ENCODE measurements at places on chromosomes 4 and X.
A peak's percentile ranks its signal among the peaks of the same experiment; 100 is the strongest.

DNA sequence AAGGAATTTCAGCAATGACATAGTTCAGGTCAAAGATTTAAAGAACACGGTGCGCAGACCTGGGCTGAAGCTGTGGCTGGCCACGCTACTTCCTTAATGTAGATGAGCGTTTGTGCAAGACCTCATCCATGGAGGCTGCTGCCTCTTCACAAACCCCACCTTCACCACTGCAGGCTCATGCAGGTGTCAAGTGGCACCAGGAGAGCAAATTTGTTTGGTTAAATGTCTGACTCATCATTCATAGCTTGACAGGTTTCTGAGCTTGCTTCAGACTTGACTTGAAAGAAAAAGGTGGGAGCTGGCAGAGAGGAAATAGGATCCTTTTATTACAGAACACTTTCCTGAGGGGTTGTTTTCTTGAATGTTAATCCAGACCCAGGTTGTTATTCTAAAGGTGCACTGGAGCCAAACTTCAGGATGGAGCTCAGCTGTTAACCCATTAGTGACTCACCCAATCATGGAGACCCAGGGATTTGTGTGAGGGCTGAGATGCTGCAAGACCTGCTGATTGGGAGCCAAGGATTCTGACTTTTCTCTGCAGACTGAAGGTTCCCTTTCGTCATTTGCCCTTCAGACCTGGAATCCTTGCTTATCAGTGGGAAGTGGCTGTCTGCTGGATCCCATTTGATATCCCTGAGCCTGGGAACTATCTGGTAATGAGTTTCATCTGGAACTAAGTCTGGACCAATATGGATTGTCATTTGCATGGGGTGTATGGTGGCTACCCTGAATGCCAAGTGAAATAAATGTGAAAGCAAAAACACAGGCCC, 315.3 kb downstream of the PTTG2 start:
- no peak for DNase-seq

DNA sequence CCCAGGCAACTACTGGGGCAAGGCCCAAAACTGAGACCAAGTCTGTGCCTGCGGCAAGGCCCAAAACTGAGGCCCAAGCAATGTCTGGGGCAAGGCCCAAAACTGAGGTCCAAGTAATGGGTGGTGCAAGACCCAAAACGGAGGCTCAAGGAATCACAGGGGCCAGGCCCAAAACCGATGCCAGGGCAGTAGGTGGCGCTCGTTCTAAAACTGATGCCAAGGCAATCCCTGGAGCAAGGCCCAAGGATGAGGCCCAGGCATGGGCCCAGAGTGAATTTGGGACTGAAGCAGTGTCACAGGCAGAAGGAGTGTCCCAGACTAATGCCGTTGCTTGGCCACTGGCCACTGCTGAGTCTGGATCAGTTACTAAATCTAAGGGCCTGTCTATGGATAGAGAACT, 2.7 kb downstream of the GPRASP2 start:
- DNase-seq = no peak

GRCh38 chr4:177237291-177237690, 72.4 kb upstream of the NEIL3 start:
- no peak for DNase-seq

DNA sequence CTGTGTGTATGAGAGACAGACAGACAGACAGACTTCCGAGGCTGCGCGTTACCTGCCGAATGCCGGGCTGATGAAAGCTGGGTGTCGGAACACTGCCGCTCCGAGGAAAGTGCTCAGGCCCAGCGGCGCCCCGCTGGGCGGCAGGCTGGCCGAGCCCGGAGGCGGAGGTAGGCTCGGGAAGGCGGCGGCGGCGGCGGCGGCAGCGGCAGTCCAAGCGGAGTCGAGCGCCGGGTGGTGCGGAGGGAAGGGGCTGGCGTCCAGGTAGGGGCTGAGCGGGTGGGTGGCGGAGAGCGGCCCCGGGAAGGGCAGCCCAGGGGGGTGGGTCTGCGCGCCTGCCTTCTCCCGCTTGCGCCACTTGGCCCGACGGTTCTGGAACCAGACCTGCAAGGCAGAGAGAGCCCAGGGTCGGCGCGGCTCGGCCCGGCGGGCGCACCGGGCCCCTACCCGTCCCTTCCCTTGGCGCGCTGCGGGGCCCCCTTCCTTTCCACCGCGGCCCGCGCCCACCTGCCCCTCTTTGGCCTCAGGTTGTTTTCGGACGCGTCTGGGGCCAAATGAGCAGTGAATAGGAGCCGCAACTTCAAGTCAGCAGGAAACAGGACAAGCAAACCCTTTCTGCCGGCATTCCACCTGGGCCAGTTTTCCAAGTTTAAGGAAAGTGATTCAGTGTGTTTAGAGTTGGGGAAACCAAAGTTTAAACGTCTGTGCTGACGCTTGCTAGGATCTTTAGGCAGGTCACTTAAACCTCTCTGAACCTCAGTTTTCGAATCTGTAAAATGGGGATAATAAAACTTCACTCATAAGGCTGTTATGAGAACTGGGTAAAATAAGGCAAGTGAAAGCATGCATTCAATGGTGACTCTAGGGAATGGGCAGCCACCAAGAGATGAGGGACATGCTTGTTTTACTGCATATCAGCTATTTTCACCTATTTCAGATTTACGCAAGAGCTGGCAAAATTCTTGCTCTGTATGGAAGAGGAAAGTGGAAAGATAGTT, 8.4 kb downstream of the ARX start:
- DNase-seq = no peak

DNA sequence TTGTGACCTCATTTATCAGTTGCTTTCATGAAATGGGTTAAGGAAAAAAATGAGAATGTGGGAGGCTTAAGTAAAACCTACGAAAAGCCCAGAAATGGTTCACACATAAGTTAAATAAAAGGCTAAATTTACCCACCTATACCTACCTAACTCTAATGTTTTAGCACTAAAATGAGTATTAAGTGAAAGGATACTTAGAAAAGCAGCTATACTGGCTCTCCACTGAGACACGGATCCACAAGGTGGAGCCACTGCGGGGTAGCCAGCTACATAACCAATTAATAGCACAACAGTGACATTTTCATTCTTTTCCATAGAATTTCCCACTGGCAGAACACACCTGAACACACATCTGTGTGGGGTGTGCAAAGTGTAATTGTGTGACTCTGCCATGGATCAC, 101.9 kb downstream of the MAML3 start:
- no peak for DNase-seq

DNA sequence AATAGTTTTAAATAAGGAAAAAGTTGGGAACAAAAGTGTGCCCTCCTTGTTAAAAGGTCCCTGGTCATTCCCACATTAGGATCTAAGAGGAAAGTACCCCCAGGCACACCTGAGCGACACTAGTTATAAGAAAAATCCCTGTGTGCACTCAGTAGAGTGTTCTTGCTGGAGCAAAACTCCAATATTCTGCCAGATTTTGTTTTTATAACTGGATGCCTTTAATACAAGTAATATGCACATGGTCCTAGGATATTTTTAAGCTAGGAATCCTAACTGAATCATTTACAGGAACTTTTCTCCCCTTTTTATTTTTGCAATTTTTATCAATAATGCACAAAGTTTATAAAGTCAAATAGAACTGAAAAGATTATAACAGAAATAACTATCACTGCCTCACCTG, 68.6 kb downstream of the BEND4 start:
- no peak for DNase-seq

GRCh38 chr4:8205749-8206611, 6.9 kb downstream of the SH3TC1 start:
- DNase-seq = no peak

DNA sequence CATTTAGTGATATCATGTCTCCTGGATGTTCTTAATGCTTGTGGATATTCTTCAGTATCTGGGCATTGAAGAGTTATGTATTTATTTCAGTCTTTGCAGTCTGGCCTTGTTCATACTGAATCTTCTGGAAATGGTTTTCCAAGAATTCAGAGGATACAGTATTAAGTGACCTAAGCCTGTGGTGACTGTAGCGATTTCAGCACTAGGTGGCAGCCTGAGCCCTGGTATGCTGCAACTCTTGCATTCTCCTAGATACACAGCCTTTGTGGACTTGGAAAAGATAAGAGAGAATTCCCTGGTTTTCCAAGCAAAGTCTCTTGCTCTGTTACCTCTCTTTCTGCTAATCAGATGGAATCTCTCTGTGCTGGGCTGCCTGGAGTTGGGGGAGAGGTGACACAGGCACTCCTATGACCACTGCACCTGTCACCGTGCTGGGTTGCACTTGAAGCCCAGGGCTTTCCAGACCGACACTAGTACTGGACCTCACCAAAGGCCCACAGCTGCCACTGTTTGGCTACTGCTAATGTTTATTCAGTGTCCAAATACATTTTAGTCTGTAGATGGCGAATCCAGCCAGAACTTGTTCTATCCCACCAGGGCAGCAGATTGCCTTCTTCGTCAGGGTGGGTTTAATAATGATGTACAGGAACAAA, 19.3 kb upstream of the SPIN2A start:
- DNase-seq = no peak

DNA sequence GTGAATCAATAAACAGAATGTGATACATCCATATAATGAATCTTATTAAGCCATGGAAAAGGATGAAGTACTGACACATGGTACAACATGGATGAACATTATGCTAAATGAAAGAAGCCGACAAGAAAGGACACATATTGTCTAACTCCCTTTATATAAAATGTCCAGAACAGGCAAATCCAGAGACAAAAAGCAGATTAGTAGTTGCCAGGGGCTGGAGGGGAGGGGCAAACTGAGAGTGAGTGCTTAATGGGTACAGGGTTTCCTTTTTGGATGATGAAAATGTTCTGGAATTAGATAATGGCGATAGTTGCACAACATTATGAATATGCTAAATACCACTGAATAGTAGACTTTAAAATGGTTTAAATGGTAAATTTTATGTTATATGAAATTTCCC, 17.4 kb downstream of the ADGRG4 start:
- DNase-seq = no peak

DNA sequence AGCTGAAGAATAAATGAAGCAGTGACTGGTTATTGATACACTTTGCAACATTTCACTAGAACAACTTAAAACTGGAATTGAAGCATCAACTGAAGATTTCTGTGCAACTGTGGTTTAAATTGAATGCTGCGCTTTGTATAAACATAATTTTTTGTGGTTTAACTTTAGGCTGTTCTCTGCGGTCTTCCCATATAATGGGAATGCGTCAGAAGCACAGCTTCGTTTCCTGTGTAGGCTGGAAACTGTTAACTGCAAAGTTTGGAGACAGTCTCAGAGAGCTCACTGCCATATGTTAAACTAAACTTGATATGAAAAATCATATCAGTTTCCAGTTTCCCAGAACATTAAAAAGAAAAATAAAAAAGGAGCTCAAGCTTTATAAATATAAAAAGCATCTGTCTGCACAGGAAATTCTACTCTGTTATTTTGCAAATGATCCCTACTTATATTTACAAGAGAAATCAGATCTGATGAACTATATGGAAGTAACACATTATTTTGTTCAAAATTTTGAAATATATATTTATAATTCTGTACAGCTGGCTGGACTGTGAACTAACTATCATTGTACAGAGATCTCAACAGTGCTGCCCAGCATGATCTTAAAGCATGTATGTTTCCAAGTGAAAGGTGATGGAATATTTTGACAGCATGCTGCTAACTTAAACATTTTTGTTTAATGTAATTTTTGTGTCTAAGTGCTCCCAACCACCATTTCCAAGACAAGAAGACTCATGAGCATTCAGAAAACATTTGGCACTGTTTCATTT, 139.9 kb downstream of the NDST3 start:
- DNase-seq = no peak

DNA sequence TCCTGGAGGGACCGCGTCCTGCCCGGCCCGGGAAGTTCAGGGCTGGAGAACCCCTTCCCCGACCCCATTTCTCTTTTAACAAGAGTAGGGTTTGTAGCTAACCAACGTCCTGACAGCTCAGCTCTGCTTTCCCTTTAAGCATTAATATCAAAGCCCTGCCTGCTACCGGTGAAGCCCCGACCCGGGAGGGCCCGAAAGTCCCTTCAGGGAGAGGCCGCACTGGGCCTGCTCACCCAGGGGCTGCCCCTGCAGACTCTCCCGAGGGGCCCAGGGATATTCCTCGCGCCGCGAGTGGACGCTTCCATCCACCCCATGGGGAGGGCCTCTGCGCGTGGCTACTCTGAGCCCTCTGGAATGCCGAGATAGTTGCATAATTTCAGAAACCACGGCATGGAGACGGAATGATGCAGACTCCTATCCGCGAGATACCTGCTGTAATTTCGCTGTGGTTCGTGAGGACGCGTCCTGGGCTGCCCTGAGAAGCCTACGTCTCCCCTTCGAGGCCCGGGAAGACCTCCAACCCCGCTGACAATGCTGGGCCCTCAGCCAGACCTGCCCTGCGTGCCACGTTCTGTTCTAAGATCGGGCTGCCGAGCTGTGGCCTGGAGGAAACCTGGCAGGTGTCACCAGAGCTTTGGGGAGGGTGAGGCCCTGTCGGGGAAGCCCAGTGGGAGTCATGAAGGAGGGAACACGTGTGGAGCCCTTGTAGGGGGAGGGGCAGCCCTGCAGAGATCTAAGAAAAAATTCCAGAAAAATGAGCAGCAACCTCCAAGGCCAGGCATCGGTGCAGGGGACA, 999 bp upstream of the CTBP1 start:
- no peak for DNase-seq

DNA sequence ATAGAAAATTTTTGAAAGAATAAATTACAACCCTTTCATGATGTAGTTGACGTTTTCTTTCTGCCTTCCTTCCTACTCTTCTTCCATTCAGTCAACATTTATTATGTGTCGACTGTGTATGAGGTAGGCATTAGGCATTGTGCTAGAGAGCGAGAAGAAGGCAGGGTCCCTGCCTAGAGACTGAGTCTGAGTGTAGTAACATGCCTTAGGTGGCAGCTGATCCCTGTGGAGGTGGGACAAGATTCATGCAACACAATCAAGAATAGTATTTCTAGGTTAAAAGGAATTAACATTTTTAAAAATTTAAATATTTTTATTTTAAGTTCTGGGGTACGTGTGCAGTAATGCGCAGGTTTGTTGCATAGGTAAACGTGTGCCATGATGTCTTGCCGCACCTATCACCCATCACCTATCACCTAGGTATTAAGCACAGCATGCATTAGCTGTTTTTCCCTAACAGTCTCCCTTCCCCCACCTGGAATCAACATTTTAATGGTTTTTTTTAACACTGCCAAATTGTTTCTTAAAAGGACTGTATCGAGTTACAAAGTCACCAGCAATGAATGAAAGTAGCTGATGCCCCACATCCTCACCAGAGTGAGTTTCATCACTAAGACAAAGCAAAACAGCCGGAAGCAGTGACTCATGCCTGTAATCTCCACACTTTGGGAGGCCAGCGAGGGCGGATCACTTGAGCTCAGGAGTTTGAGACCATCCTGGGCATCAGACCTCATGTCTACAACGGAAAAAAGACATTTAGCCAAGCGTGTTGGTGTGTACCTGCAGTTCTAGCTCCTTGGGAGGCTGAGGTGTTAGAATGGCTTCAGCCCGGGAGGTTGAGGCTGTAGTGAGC, 84.0 kb downstream of the WWC2 start:
- DNase-seq = peak; percentile 96

DNA sequence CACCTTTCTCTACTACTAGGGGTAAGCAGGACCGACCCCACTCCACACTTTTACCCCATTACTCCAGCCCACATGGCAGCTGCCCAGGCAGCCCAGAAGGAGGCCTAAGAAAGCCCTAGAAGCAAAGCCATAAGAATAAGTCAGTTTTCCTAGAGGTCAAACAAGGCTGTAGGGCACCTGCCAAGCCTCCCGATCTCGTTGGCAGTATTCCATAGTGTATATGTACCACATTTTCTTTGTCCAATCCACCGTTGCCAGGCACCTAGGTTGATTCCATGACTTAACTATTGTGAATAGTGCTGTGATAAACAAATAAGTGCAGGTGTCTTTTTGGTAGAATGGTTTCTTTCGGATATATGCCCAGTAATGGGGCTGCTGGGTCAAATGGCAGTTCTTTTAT, 54.2 kb downstream of the RHOXF2B start:
- DNase-seq = no peak

GRCh38 chr4:168486912-168487281, 6.6 kb upstream of the DDX60L start:
- DNase-seq = no peak
